ENCODE measurements at places on chromosomes 2 and 18.

GRCh38 chr18:48943736-48944527 lies 6.8 kb downstream of the SMAD7 start:
- no peak for DNase-seq

DNA sequence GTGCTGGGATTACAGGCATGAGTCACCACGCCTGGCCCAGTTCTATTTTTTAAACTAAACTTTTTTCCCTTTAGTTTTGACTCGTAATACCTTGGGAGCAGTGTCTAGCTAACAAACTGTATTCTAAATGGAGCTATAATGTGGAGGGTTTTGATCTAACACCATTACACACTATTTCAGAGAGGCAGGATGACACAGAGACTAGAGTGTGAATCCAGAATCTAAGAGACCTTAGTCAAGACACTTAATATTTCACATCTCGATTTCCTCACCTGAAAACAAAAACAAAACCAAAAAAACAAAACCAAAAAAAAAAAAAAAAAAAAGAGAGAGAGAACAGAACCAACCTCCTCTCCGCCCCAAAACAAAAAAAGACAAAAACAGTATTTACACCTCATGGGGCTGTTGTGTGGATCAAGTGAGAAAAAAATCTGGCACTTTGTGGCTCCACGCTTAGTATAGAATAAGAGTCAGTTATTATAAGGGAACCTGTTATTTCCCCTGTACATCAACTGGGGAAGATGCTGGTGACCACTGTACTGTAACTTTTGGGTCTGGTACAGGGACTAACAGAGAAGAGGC lies 31.3 kb downstream of the DARS1 start:
- DNase-seq, result no peak

DNA sequence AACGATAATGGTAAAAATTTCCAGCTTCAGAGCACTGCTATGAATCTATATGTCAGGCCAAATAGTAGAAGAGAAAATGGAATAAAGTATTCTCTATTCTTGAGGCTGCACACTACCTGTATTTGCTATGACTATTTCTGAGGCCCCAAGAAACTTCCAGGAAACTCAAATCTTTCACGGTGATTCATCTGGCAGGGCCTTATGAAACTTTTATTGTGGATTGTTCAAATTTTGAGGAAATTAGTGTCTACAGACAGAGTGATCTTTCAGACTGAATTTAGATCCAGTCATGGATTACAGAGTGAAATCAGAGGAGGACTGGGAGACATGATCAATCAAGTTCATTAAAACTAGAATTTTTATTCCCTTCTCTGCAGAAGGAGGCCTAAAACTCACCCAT lies 4.1 kb upstream of the VSNL1 start:
- DNase-seq, result no peak

DNA sequence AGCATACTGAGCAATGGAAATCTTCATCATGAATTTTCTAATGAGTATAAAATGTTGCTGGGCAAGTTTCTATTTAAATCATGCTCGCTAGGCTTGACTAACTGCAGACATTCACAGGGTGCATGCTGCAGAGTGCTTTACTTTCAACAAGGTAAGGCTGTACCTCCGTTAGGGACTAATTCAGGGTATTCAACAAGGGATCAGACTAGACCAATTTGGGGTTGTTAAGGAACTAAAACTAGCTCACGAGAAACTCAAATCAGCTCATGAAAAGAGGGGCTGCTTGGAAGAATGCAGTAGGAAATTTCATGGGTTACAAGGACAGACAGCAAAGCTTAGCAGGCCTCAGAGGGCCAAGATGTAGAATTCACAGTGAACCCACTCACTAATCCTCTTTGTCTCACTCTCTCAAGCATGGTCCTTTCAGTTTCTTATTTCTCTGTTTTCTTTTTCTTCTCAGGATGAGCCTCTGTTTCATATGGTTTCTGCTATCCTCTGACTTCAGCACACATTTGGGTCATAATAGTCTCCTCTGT lies 2.2 kb downstream of the MYO3B start:
- DNase-seq, result no peak

DNA sequence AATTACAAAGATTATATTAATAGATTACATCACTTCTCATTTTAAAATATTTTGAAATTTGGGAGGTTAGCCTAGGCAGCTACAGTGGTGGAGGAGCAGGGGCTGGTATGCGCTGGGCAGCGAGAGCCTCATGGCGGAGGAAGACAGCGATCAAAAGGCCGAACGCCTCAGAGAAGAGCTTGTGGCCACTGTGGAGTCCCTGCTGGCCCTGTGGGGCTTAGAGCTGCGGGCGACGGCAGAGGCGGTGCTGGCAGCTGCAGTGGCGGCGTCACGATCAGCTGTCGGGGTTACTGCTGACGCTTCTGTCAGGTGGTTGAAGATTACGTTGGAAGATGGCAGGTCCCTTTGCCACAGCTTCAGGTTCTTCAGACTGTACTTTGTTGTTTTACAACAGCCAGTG lies 87.4 kb downstream of the ROCK2 start:
- no peak for DNase-seq

DNA sequence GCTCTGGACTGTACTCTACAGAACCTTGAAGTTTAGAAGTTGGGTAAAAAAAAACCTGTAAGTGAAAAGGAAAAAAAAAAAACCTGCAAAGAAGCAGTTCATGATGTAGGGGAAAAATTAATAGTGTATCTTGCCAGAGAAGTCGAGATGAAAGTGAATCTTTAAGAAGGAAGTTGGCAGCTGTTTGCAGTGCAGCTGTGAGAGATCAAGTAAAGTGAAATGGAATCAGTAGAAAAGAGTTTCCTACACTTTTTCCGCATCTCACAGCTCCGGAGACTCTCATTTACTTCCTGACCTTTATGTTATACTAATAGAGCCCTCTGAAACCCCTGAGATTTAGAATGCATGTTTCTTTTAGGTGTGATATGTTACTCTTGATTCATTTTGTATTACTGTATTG lies 19.2 kb downstream of the RNMT start:
- DNase-seq, result no peak

DNA sequence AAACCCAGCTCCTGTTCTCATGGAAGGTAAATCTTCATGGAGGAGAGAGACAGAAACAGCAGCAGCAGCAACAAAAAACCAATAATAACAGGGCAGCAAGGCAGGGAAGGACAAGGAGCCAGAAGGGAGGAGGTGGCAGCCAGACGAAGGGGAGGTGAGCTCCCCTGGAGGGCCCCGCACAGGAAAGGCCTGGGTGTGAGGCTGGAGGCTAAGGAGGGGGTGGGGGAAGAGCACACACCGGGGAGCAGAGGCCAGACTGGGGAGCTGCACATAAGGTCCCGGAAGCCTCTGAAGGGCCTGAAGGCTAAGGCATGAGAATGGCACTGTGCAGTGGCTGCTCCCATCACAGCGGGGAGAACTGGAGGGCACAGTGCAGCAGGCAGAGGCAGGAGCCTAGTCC lies 94.8 kb upstream of the SMAD7 start:
- no peak for DNase-seq

- DNase-seq, result no peak
Measured at GRCh38 chr18:57440331-57441070, 5.3 kb downstream of the ONECUT2 start.

DNA sequence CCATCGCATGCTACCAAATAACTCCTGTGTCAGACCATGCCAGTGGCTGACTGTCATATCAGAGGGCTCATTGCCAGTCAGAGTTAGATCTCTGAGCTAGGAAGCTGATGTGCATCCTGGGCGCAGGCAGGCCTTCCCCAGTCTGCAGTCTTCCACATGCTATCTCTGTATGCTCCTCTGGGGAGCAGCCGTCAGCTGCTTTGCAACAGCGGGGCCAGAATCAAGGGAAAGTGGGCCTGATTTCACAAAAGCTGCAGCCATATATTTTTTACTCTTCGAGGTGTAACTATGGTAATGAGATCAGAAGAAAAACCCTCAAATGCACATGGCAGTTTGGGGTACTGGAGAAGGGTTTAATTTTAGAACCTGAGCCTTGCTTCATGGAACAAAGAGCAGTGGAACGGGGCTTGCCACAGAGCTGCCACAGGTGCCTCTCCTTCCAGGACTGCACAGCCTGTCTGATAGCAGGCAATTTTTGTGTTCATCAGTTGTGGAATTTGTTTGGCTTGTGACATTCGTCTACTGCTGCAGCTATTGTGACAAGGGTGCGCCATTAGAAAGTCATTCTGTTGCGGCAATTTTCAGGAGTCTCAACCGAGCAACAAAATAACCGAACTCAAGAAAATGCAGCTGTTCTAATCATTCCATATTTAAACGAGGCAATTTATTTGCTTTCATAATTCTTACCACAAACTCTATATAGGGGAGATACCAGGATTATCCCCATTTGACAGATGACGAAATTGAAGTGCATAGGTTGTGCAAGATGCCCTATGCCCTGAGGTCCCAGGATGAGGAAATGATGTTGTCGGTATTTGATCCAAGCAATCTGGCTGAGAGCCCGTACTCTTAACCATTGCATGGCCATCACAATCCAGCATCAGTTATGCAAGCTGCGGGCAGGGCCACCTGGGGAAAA lies 109.6 kb upstream of the CYRIA start:
- DNase-seq, result no peak

DNA sequence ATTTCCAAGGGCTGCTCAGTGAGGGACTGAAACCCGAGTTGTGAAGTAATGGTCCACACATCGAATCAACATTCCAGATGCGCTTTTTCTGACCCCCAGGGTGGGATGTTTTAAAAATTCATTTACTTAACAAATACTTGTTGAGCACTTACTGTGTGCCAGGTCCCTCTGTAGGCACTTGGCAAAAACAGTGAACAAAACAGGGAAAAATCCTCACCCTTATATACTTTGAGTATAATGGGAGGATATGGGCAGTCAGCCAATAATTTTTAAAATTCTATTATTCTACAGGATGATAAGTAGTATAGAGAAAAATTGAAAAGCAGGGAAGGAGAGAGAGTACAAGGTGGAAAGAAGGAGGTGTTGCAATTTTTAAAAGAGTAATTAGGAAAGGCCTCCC lies 31.3 kb upstream of the AFTPH start:
- no peak for DNase-seq

DNA sequence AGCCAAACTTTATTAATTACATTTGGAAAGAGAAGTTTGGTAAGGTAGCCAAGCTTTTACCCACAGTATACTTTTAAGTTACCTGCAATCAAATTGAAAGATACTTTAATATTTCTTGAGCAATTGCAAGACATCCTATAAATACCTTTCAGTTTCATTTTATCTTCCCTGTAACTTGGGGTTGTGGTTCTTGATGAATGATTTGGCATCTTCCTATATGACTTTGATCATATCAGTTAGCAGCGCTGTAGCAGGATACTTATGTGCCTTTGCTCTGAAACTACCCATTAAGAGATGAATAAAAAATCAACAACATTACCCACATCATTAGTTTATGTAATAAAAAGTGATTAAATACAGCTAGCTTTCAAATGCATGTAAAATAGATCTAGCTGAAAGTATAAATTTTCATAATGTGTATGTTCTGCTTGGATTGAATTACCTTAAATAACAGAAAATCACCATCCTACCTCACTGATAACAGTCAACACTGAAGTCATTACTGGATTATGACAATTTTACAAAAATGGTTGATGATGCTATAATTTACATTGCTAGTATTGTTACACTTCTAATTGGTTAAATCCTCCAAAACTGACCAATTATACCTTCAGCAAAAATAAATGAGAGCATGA lies 50.4 kb downstream of the MMADHC start:
- DNase-seq, result no peak

- DNase-seq, result no peak
Measured at GRCh38 chr2:123103902-123104301, 921.2 kb upstream of the CNTNAP5 start.

GRCh38 chr2:197191940-197192322 lies 118.6 kb downstream of the ANKRD44 start:
- DNase-seq, result no peak

DNA sequence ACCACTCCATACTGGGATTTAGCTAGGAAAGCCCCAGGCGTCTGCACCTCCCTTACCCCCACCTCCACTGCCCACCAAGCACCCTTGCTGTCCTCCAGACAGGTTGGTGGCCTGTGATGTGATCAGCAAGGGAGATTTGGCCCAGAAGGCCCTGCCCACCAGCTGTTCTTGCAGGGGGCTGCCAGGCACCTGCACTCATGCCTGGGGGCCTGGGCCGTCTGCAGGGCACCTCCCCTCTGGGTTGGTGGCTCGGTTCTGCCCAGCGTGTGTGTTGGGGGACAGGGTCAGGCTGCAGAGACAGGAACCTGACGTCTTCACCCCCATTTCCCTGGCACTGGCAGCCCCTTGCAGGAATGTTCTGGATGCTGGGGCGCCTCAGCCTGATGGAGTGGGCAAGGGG lies 5.8 kb downstream of the DNMT3A start:
- DNase-seq, result no peak

DNA sequence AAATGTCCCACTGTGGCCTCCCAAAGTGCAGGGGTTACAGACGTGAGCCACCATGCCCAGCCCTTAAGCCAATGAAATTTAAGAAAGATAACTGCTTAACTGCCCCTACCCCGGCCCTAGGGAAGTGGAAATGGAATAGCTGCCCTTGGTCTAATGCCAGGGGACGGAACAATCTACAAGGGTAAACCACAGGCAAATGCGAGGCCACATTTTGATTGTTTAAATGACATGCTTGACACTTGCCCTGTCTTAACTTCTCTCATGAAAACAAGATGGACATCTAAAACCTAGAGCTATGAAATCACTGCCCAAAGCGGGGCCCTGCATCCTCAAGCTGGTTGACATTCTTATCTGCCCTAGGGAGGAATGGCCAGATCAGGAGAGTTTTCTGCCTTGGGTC lies 5.5 kb upstream of the ITSN2 start:
- no peak for DNase-seq

- DNase-seq, result no peak
Measured at GRCh38 chr2:44107086-44107740, 61.5 kb upstream of the PPM1B start.

DNA sequence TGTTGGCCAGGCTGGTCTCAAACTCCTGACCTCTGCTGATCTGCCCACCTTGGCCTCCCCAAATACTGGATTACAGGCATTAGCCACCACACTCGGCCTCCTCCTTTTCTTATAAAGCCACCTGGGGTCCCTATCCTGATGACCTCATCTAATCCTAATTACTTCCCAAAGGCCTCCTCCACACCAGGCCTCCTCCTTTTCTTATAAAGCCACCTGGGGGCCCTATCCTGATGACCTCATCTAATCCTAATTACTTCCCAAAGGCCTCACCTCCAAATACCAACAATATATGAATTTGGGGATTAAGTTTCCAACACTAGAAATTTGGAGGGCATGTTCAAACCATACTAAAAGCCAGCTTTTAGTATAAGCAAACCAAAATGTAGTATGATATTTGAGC lies 9.7 kb upstream of the RMC1 start:
- no peak for DNase-seq

DNA sequence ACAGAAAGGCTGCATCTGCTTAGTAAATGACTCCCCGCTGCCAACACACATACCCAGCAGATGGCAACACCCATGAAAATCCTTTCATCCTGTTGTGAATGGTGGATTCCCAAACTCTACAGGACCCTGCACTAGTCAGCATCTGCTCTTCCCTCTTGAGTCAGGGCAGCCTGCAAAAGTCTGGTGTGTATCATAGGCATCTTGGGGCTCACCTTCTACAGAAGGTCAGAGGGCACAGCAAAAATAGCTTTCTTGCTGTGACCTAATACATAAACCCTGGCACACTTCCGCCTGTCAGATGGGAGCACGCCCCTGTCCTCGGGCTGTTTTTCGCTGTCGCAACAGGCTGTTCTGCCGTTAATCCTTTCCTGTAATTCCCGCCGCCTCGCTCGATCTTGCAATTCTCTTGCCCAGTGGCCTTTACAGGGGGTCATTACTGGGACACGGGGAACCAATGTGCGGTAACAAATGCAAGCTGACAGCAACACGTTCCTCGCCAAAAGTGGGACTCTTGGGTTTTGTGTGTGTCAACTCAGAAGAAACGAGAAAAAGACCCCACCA lies 19.9 kb upstream of the SCYGR1 start:
- no peak for DNase-seq
